ENCODE measurements at places on chromosomes 7 and 10. TPM values are rescaled to one million over a fixed set of nuclear protein-coding genes. Genes with fewer than 3 reads are reported as not detected.

The ITGB8 gene
- total RNA-seq = 19.0 TPM

The AKR1E2 gene
- 8.7 TPM for total RNA-seq

DNA sequence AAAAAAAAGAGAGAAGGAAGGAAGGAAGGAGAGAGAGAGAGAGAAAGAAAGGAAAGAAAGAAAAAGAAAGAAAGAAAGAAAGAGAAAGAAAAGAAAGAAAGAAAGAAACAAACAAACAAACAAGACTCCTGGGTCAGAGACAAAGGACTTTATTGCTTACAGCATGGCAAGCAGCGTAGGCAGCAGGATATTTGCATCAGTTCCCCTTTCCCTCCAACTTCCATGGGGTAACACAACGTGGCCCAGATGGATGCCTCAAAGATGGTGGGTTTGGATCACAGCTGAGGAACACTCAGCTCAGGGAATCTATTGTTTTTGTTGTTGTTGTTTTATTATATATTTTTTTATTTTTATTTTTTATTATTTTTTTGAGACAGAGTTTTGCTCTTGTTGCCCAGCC lies 128.5 kb upstream of the VKORC1L1 start:
- no peaks in the 10 kb centered on the region for H3K4me1 ChIP-seq
- no peak for DNase-seq
- H3K4me3 ChIP-seq = no peak overlapping the region
- no peak overlapping the region for H3K27ac ChIP-seq
- H3K36me3 ChIP-seq = no peaks in the 10 kb centered on the region

DNA sequence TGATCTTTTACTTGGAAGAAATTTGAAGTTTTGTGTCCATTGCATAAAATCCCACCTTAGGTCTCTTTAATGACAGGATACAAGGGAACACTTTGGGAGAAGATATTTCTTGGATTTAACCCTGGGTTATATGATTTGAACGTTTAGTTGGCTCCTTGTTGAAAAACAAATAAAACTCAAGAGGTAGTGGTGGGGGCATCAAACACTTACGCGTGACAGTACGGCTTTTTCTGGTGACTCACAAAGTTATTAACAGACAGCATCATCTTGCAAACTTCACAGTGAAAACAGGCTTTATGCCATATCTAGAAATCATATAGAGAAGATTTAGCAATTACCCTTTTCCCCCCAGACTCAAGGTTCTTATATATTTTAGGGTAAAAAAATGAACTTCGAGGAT lies 699 bp downstream of the NRAP start:
- H3K36me3 ChIP-seq = no peaks in the 10 kb centered on the region
- no peak for DNase-seq
- no peaks in the 10 kb centered on the region for H3K27me3 ChIP-seq
- no peaks in the 10 kb centered on the region for H3K4me1 ChIP-seq

The AMPH gene
- 9.4 TPM for total RNA-seq

DNA sequence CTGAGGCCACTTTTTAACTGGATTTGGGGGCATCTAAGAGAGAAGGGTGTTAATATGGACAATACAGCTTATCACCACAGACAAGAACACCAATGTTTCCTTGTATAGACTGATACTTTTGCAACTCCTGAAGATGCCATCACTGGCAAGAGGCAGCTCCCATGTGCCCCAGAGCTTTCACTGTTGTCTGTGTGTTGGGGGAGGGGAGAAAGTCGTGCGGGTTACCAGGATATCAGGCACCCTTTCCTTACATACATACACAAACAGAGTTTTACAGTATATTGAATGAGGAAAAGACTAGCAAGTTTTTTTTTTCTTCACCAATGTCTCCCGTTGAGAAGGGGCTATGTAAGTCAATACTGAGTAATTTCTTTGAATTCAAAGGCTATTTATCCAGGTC lies 4.1 kb upstream of the DLX6 start:
- no peaks in the 10 kb centered on the region for H3K36me3 ChIP-seq
- peaks cover 14% of the 10 kb centered on the region for H3K4me1 ChIP-seq
- H3K27me3 ChIP-seq = peaks cover 58% of the 10 kb centered on the region
- no peak overlapping the region for H3K27ac ChIP-seq

DNA sequence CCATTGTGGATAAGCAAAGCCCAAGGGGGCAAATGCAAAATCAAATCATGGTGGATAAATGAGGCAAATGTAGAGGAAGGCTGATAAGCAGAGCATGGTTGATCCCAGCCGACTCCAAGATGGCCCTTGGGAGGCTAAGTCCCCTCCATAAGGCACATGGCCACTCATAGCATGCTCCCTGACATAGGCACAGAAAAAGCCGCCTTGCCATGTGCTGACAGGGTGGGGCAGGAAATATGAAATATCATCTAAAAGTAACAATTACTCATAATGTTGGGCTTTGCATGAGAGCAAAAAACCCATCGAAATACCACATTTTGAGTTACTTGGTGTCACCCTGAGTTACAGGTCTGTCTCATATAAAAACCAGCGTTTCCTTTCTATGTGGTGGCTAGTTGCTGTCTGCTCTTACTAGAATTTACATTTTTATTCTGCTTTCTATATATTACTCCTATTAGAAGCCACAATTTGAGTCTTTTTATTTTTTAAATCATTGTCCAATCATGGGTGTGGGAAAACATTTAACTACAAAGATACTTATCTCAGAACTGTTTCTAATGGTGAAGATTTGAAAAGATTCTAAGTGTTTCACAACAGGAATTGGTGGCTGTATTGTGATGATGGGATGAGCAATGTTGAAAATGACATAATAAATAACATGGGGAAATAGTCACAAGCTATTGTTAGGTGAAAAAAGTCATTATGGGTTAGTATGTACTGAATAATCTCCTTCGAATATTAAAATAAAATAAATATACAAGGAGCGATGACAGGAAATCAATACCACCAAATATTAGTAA lies 102.7 kb downstream of the CUBN start:
- H3K4me1 ChIP-seq = peaks cover 20% of the 10 kb centered on the region
- H3K36me3 ChIP-seq = no peaks in the 10 kb centered on the region
- no peak overlapping the region for H3K27ac ChIP-seq
- H3K27me3 ChIP-seq = no peaks in the 10 kb centered on the region

The RPA3 gene
- total RNA-seq = 20.7 TPM

DNA sequence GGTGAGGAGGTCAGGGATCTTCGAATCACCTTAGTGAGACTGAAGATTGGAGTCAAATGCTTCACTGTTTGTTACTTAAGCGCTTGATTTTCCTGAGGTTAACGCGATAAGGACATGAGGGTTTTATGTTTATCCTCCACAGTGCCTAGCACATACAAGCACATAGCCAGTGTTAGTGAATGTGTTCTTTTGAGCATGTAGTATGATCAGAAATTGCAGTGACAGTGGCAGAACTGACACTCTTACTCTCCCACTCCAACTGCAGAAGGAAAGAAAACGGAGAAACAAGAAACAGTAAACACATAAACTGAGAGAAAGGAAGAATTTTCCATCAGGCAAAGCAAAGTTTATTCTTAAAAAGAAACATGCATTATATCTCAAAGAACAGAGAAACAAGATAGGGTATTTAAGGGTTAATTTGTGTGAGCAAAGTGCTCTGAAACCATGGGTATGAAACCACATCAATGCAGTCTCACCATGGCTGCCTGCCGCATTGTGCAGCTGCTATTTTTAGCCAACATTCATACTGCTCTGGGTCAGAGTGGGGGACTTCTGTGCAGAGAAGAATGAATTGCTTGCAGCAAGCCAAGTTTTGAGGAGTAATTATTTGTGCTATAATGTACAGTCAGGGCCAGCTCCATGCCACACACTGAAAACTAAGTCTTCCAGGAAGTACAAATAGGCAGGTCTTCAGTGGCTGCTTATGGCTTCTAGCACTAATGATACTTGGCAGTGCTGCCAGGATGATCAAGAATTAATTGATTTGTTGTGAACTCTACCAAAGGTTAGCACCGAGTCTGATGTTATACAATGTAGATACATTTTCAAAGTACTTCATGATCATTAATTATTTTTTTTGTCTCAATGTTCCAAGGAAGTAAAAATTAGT lies 152.0 kb downstream of the MACC1 start:
- DNase-seq = peak; percentile 17
- H3K27me3 ChIP-seq = no peaks in the 10 kb centered on the region
- H3K4me3 ChIP-seq = no peak overlapping the region
- H3K36me3 ChIP-seq = peaks cover 5% of the 10 kb centered on the region

The CDH23 gene
- total RNA-seq = 2.0 TPM

DNA sequence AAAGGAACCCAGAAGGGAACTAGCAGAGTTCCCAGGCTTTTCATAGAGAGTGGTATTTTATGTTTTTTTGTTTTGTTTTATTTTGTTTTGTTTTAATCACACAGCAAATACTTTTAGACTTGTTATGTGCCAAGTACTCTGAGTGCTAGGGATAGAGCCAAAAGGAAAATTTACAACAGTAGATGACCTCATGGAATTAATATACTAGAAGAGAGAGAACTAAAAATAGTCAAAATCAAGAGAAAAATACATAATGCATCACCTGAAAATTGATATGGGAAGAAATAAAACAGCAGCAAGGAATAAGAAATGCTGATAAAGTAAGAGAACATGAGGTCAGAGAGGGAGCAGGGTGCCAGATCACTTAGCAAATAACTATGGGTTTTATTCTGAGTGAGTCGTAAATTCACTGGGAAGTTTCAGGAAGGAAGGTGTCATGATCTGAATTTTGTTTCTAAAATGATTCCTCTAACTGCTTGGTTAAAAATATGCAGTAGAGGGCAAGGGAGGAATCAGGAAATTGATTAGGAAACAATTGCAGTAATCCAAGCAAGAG lies 351.0 kb downstream of the ANKRD7 start:
- no peak for DNase-seq
- no peaks in the 10 kb centered on the region for H3K27me3 ChIP-seq
- H3K4me3 ChIP-seq = no peak overlapping the region
- H3K36me3 ChIP-seq = no peaks in the 10 kb centered on the region
- no peak overlapping the region for H3K27ac ChIP-seq
- H3K4me1 ChIP-seq = peaks cover 11% of the 10 kb centered on the region

The STOX1 gene
- total RNA-seq = 0.47 TPM

DNA sequence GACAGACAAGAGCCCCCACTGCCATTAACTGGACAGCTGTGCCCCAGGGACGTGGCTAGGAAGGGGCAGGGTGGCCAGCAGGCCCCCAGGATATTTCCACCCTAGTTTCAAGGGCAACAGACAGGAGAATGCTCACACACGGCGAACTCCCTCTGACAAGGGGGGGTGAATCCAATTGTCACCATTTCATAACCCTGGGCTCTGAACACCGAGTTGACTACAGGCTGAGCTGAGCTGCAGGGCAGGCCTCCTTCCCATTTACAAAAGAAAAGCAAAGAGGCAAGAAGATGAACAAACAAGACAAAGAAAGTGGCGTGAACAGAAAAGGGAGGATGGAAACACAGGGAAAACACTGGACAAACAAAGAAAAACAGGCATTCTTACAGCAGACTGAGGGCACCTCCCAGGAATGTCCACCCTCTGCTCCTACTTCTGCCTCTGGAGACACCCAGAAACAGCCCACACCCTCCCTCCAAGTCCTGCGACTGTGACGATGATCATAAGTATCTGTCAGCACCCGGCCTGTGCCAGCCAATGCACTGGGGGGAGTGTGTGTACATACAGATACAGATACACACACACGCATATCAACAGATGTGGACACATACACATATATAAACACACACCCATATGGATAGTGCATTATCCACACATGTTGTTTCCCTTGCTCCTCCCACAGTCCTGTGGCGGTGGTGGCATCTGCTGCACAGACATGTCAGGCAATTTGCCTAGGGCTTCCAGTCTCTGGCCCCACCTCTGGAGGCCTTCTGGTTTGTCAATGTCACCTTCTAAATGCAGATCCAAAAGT lies 66.2 kb downstream of the FAM53B start:
- H3K27ac ChIP-seq = peak overlapping the region; percentile 89
- DNase-seq = no peak
- H3K4me1 ChIP-seq = peaks cover 40% of the 10 kb centered on the region
- peaks cover 7% of the 10 kb centered on the region for H3K36me3 ChIP-seq
- peaks cover 12% of the 10 kb centered on the region for H3K27me3 ChIP-seq

DNA sequence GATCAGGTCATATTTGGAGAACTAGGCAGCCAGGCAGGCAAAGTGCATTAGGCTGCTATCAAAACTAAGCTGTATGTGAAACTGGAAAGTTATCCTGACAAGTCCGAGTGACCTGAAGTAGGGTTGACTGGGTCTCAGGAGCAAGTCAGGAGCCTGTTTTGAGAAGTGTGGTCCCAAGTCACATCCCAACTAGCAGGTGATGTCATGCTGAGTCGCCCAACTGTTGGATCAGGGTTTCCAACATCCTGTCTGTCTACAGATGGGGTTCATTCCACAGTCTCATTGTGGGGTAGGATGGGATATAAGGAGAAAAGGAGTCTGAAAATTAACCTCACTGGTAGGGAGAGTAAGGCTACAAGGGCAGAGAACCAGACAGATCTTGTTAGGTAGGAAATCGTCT lies 27.0 kb downstream of the SLC26A4 start:
- H3K27ac ChIP-seq = no peak overlapping the region
- no peak overlapping the region for H3K4me3 ChIP-seq
- peaks cover 2% of the 10 kb centered on the region for H3K27me3 ChIP-seq
- no peak for DNase-seq

DNA sequence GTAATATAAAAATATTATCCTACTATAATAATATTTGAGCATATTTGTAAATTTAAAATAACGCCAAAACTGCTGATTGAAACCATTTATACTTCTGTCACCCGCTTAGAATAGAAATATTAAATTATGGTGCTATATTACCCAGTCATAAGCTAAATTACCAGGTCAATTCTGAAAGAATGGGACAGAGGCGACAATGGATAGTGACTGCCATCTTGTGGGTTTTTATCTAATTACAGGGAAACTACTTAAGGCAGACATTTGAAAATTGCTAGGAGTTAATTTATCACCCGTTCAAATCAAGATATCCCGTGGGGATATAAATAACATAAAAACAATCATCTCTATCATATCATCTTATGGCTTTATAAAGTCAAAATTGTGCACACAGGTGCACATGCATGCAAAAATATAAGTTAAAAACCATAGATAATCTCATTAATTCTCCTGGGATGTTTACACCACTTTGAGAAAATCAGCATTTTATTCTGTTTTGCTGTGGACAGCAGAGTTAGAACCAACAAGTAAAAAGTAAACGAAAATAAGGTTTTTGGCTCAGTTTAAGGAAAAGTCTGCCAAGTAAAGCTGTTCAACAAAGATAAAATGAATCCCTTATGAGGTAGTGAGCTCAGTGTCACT lies 41.3 kb upstream of the HPSE2 start:
- H3K4me1 ChIP-seq = no peaks in the 10 kb centered on the region
- DNase-seq = no peak
- H3K27ac ChIP-seq = no peak overlapping the region
- H3K36me3 ChIP-seq = no peaks in the 10 kb centered on the region

DNA sequence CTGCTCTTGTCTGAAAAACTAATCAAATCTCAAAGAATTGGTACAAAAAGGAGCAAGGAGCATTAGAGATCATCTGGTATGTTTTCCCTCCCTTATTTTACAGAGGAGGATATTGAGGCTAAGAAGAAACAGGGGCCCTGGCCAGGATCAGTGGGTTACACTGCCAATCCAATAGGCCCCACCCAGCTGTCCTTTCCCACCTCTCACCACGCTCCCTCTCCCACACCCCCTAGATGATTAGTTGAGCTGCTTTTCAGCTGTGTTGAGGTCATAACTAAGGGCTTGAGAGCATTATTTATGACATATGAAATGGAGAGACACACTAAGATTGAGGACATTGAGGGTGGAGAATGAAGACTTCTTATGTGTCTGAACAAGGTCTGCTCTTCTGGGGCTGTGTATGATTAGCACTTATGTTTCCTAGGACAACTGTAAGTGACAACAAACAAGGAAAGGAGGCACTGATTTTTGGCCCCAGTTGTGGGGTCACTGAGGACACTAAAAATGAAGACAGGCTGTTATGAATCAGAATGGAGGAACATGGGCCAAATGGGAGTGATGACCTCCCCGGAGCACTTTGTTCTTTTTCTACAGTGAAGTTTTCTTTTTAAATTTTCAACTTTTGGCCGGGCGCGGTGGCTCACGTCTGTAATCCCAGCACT lies 26.5 kb downstream of the VWA2 start:
- no peaks in the 10 kb centered on the region for H3K36me3 ChIP-seq
- H3K4me1 ChIP-seq = no peaks in the 10 kb centered on the region
- no peak for DNase-seq
- H3K27ac ChIP-seq = no peak overlapping the region
